ENCODE measurements at places on chromosomes 1 and 21.

DNA sequence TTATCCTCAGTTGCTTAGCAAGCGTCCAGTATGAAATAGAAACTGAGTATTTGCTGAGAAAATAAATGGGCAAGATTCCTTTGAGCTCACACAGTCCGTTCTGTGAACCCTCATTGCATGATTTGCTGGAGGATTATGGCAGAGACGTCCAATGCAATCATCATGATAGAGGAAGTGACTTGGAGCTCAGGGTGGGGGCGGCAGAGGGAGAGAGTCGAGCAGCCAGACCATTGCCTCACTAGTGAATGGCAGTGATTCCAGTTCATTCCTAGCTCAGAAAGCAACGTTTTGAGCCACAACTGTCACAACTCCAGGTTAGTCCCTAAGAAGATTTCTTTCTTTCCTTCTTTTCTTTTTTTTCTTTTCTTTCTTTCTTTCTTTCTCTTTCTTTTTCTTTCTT is 27.5 kb upstream of the COL9A2 start:
- DNase-seq, result peak; percentile 4

- no peak for DNase-seq
Observed at GRCh38 chr1:180620581-180620980, 11.2 kb upstream of the XPR1 start.

DNA sequence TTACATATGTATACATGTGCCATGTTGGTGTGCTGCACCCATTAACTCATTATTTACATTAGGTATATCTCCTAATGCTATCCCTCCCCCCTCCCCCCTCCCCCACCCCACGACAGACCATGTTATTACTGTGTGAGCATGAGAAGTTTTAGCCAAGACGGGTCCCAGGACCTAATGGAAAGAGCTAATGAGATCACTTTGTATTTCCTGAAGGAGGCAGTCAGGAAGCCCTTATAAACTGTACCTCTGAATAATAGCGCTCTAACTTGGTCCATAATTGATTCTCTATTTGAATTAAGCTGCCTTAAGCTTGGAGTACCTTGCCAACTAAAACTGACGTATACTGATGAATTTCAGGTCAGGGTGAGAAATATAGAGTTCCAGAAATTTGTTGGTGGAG is 4.1 kb upstream of the NEGR1 start:
- DNase-seq, result no peak

DNA sequence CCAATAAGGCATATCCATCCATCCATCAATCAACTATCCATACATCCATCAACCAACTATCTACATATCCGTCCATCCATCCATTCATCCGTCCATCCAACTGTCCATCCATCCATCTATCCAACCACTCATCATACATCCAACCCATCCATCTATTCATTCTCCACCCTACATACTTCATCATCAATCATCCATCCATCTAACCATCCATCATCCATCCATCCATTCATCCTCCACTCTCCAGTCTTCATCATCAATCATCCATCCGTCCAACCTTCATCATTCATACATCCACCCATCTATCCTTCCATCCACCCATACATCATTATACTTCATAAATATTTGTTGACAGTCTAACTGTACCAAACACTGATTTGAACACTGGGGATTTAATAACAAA is 231.3 kb upstream of the DAB1 start:
- no peak for DNase-seq

DNA sequence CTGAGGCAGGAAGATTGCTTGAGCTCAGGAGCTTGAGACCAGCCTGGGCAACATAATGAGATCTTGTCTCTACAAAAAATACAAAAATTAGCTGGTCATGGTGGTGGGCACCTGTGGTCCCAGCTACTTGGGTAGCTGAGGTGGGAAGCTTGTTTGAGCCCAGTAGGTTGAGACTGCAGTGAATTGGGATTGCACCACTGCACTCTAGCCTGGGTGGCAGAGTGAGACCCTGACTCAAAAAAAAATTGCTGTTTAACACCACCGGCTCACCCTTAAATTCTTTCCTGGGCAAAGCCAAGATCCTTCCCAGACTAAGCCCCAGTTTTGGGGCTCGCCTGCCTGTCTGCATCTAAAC is 6.6 kb upstream of the NSUN4 start:
- DNase-seq, result no peak

GRCh38 chr1:187985145-187985896 is 1156.6 kb downstream of the PLA2G4A start:
- no peak for DNase-seq

DNA sequence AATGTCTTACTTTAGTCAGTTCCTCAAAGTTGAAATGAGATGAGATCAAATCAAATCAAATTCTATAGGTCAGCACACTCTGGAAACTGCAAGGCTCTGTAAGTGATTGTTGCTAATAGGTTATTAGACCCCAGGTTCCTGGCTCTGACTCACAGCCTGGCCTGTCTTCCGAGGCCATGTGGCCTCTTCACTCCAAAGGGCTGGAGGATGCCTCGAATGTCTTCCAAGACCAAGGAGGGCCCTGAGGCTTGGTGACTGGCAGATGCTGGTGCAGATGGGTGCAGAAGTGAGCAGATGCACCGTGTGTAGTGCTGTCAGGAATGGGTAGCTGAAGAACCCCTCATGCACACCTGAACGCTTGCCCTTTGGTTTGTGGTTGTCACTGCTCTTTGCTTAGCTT is 113.4 kb downstream of the MAB21L3 start:
- no peak for DNase-seq

DNA sequence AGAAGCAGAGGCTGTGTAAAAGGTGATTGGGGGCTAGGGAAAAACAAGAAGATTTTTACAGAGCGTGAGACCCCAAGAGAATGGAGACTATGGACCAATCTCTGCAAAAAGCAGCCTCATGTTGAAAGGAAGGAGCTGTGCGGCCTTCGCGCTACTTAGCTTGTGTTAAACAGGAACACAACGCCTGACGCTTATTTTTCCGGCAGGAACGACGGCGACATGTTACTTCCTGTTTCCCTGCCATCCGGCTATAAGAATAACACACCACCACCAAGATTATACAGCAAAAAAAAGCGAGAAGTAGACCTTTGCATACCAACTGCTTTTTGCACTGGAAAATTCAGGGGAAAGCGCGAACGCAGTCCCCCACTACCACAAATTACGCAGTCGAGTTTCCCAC is 272.7 kb downstream of the FAM72C start:
- DNase-seq, result no peak

GRCh38 chr1:212749821-212750535 is 41.6 kb downstream of the NSL1 start:
- no peak for DNase-seq

DNA sequence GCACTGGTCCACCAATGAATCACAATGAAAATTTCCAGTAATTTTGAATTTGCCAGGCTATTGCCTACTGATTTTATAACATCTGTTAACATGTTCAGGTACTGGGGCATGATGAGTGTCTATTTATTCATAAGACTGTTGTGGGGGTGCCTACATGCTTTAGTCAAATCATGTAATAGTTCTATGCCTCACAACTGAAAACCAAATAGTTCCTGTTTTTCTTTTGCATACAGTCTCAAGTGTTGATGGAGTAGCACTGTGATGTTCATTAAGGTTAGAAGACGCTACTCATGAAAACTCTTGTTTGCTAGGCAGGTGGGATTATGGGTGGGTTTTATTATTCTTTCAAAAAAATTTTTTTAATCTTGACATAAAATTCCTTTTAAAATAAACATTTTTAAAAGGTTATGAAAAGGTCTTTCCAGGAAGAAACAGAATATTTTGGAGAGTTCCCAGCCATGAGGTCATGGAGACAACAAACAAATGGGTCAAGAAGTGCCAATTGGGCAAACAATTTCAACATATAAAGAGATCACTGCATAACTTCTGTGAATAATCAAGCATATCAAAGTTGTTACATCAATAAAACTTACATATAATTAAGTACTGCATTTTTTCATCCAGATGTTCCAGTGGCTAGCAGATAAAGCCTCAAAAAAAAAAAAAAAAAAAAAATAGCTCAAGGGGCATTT is 40.2 kb upstream of the NHLH2 start:
- DNase-seq, result no peak

- DNase-seq, result no peak
Observed at GRCh38 chr1:10495475-10495817, 20.7 kb downstream of the PEX14 start.

DNA sequence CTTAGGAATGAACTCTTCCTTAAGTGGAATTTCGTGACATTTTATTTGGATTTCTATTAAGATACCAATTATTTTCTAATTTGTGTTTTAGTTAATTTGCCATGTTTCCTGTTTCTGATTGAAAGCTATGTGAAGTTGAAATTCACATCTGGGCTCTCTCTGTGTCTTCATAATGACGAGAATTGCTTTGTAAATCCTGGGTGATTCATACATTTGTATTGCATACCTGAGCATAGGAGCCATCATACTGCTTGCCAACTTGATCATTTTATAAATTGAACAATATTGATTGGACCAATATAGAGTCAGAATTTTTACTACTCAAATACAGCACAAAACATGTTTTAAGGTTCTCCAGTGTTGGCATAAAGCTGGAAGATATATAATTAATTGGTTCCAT is 817.9 kb downstream of the BRINP3 start:
- DNase-seq, result no peak

DNA sequence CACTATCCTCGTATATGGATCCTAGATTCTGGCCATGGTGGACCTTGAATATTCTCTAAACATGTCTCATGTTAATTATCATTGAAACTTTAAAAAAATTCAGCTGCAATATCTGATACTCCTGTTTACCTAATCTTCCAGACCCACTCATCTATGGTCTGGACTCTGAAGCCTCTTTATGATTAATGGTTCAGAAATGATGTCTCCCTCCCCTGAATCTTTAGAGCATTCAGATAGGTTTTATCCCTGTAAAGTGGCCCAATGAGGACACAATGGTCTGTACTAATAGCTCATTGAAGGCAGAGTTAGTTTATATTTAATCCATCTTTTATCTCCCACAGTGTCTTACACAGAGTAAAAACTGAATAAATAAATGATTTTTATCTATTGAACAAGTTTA is 53.0 kb upstream of the DUSP10 start:
- no peak for DNase-seq

DNA sequence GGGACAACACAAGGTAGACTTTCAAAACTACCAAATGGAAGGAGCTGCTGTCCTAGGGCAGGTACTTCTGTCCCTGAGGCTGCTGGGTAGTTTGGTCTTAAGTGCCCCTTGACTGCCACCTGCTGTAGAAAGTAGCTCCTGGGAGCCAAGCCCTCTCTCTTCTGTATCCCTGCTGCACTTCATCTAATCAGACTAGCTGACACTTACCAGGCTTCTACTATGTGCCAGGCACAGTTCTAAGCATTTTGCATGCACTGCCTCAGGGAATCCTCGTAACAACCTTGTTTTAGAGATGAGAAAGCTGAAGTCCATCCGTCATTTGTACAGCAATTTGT is 15.9 kb upstream of the SRSF4 start:
- no peak for DNase-seq

- no peak for DNase-seq
Observed at GRCh38 chr1:184698016-184698415, 56.6 kb downstream of the EDEM3 start.

- no peak for DNase-seq
Observed at GRCh38 chr21:44475266-44475845, 20.0 kb downstream of the LRRC3 start.

GRCh38 chr1:9198538-9199361 is 35.8 kb upstream of the H6PD start:
- no peak for DNase-seq

- no peak for DNase-seq
Observed at GRCh38 chr1:2258122-2258681, 30.1 kb downstream of the SKI start.

GRCh38 chr1:10663678-10664035 is 132.8 kb downstream of the CASZ1 start:
- DNase-seq, result no peak

DNA sequence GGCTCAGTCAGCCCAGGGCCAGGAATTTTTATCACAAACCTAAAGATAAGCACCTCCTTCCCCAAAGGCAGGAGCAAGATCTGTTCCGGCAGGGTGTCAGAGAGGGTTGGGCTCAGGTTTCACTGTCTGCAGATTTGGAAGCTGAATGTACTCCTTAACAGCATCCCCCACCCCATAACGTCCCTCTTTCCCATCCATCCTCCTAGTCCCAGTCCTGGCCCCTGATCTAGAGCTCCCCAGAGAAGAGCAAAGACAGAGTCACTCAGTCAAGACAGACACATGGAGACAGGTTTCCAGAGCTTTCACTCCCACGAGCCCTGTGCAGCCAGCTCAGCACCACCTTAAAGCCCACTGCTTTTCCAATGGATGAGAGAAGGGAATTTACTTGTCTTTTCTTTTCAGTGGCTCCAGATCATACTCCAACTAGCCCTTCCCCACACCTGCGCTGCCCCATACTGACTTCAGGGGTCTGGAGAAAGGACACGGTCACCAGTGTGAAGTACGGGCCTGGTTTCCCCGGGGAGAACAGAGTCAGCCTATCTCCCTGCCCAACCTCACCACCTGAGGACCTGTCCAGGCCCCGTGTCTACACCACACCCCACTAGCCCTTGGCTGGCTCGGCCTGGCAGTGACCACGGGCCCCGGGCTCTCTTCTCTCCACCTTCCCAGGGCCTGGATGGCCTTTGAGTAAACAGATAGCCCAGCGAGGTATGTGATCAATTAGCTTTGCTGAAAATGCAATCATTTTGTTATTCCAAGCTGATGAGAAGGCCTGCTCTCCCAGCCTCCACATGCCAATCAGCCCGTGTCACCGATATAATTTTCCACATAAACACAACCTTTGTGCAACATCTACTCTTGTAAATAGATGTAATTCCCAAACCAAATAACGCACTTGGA is 249.1 kb downstream of the FOXD2 start:
- no peak for DNase-seq

GRCh38 chr1:209542585-209542984 is 40.9 kb upstream of the CAMK1G start:
- no peak for DNase-seq

- peak; percentile 49 for DNase-seq
Observed at GRCh38 chr1:95086949-95087533, 14.3 kb upstream of the ALG14 start.

DNA sequence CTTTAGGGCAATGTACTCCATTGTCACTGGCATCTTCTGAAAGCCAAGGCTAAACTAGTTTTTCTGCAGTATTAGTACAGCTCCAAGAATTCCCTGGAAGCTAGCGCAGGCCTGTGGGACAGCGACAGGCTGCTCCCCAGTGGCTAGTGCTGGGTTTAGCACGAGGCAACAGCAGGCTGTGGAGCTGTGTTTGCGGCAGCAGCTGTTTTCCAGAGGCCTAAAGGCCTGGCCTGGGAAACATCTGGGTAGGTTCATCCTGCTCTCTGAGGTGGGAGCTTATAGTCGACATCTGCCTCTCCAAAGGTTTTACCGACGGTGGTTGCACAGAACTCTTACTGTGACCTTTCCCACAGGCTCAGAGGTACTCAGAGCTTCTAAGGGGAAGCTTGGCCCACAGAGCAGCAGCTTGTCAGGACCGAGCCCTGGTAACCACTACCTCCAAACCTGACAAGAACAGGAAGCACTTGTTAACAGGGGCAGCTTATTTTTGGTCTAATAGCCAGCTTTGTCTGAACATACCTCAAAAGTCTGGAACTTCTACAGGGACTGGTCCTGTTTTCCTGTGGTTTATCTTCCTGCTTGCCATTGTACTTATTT is 17.2 kb downstream of the CC2D1B start:
- DNase-seq, result no peak

- peak; percentile 28 for DNase-seq
Observed at GRCh38 chr1:178542554-178543289, 29.8 kb downstream of the TEX35 start.

Data from BJ (cell line).